ENCODE measurements at places on chromosomes 4 and X.

GRCh38 chr4:77398256-77398655 is 207.4 kb upstream of the CXCL13 start:
- DNase-seq: no peak

DNA sequence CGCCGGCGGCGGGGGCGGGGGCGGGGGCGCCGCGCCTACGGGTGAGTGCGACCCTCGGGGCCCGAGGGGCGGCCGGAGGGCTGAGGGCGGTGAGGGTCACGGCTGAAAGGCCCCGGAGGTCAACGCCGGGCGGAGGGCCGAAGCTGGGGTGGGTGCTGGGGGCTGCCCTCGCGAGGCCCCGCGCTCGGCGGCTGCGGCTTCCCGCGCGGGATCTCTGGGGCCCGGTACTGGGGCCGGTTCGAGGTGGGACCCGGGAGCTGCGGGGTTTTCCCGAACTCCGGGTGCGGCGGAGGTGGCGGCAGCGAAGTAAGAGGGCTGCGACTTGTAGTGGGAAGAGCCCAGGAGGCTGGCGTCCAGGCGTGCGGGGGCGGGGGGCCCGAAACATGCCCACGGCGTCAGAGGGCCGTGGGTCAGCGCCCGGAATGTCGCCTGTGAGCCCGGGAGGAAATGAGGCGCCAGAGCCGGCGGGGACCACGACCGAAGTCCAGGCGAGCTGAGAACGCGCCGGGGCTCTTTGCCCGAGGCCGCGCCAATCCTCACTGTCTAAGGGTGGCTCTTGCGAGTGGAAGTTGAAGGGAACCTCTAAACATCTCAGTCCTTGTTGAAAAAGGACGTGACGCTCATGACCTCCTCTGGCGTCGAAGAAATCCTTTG is 407 bp downstream of the IL13RA1 start:
- no peak for DNase-seq

- DNase-seq: peak; percentile 61
Measured at GRCh38 chrX:103464774-103465117, 54.5 kb downstream of the RAB40A start.

DNA sequence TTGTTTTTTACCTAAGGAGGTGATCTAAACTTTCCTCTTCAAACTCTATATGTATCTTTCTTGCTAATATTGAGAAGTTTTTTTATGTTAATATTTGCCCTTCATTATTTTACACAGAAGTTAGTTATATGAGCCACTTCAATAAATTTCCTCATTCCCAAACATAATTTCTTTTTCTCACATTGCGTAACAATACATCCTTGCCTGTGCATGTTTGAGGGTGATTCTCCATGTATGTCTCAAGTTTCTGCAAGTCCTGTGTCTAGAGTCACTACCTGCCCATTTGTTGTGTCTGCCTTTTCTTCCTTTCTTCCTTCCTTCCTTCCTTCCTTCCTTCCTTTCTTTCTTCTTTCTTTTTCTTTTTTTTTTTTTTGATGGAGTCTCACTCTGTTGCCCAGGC is 2057.9 kb downstream of the PCDH7 start:
- DNase-seq: no peak

GRCh38 chr4:147247579-147247978 is 233.3 kb upstream of the EDNRA start:
- DNase-seq: no peak

- no peak for DNase-seq
Measured at GRCh38 chrX:136784231-136784630, 3.5 kb upstream of the ARHGEF6 start.

DNA sequence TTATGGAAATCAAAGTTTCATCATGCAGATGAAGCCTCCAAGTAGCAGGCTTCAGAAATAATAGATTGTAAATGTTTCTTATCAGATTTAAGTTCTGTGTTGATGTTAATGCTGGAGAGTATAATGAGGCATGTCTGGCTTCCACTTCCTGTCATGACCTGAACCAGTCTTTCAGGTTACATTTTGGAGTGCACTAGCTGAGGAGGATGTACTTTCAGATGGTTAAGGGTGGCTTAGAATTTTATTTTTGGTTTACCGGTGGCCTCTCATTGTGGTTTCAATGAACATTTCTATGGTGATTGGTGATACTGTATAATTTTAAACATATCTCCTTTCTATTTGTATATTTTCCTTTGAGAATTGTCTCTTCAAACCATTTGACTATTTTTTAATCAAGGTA is 890.4 kb downstream of the SH3BGRL start:
- DNase-seq: no peak

DNA sequence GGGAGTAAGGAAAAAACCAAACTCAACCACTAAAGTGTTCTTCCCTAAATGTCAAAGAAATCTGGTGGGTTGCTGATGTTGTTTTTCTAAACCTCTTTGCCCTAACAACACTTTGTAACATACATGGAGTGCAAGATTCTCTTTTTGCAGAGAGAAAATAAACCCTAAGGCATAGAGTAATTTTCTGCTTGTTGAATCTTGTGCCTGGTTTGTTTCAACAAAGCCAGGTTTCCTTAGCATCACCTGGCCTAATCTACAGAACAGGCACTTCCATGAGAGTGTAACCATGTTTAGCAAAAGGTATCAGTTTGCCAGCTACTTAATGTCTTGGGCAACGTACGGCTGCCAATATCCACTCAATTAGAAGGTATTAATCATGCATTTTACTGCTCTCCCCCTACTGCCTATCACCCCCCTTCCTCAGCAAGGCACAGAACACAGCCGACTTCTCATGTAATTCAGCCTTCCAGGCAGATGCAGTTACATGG is 219.2 kb downstream of the MAML3 start:
- peak; percentile 84 for DNase-seq

DNA sequence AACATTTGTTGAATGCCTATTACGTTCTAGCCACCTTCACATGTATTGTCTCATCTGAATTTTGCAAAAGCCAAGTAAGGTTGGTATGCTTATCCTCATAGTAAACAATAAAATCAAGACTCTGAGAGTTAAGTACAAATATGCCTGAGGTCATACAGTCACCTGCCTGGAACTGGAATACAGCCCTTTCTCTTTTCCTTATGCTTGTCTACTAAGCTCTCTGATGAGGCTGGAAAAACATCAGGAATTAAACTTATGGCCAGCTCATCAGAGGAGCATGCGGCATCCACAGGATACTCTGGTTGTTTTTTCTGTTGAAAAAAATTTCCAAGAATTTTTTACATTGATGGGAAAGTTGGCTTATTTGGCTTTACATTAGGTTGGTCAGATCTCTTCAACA is 35.5 kb downstream of the NCAPG start:
- DNase-seq: no peak

DNA sequence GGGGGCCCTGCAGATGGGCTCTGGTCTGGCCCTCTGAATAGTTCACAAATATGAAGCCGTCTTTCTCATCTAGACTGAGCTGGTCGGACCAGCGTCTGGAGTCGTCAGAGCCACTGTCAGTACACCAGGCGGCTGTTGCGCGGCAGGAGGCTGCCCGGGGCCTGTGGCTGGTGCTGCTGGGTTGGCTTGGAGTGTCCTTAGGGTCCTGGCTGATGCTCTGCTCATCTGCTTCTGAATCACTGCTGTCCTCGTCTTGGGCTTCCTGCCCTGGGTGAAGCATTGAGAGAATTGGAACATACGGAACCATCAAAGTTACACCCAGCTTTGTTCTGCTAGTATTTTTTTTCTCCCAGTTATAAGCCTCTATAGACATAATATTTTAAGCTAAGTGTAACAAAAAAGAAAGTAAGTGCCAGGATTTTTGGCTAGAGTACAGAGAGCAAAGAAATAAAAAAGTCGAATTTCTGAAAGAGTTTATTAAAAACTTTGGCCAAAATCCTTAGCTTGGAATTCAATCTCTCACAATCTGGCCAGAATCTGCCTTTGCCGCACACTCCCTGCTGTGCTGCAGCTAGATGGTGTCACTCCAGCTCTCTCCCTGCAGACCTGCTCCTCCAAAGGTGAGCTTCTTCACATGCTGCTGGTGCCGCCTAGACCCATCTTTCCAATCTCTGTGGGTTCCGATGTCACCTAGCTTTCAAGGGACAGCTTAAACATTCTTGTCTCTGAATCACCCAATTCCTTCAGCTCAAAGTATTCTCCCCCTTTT is 96.2 kb downstream of the CDS1 start:
- no peak for DNase-seq

DNA sequence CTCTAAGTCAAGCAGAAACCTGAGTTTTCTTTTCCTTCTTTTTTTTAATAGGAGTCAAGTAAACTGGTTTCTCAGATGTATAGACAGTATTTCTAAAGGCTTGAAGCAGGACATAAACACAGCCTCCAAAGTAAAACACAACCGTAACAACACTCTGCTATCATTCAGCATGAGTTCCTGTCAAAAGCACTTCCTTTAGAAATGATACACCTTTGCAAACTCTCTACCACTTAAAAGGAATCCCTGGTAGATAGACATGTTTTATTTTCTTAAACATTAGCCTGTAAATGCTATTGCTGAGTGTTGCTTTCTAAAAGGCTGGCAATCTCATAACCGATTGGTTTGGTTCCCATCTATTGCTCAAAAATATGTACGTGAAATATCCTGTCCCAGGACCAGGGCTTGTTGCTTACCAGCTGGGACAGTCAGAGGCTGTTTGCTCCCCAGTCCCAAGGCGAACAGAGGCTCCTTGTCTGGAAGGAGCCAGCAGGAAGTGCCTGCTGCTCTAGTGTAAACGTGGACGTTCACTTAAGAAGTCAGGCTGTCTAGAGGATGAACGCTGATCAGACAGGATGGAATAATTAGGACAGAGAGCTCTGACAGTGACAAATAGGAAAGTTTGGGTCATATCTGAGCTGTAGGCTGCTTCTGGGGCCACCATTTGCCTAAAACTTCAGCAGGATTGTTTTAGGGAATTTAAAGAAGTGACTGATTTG is 173.9 kb upstream of the KLF3 start:
- DNase-seq: no peak

DNA sequence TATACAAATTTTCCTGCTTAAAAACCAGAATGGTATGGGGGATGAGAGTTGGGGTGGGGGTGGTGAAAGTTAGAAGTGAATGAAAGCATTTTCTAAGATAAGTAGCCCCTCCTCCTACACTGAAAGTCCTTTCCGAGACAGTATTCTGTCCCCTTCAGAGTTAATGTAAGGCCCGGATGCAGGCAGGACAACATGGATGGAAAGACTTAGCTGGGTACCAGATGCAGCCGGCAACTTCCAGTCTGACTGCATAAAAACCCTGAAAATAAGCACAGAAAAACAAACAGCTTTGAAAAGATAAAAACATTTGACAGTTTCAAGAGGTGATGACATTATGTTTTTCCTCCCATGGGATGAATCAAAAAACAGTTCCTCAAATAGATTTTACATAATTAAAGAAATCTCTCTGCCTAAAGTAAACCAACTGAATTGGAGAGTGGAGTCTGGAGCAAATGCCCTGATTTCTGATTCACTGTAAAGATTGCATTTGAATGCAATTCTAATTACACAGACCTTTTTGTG is 196.3 kb downstream of the GPAT3 start:
- DNase-seq: no peak

DNA sequence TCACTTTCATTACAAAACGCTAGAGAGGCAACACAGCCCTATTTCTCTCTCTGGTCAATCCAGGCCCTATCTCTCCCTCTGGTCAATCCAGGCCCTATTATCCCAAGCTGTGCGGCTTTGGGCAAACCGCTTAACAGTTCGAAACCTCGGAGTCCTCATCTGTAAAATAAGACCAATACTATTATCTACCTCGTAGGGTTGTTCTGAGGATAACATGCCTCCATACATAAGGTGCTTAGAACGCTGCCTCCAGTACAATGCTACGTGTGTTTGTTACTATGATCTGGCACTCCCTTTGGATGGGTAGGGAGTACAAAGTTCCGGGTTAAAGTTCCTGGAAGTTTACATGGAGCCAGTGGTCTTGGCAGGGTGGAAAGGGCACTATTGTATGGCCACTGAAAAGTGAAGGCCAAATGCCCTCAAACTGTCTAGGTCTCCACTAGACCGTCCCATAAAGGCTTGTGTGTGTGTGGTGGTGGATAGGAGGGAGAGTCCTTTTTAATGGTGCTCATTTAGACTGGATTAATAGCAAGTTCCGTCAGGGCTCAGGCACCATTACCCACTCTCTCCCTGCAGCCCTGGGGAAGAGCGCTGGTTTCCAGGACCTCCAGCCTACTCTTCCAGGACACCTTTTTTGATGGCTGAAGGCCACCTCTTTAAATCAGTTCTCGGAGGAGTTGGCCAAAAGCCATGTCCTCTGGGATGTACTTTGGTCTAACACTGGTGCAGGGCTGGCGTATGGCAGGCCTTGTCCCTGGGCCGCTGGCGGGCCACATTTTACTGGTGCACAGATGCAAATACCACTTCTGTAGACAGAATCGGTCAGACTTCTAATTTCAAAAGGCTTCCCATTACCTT is 75.6 kb upstream of the BCOR start:
- no peak for DNase-seq

- no peak for DNase-seq
Measured at GRCh38 chrX:51484616-51485015, 11.8 kb downstream of the NUDT11 start.
